ENCODE measurements at places on chromosomes 12 and 14. TPM values are rescaled to one million over a fixed set of nuclear protein-coding genes. Genes with fewer than 3 reads are reported as not detected.

Gene PRH2
- total RNA-seq, result not detected

DNA sequence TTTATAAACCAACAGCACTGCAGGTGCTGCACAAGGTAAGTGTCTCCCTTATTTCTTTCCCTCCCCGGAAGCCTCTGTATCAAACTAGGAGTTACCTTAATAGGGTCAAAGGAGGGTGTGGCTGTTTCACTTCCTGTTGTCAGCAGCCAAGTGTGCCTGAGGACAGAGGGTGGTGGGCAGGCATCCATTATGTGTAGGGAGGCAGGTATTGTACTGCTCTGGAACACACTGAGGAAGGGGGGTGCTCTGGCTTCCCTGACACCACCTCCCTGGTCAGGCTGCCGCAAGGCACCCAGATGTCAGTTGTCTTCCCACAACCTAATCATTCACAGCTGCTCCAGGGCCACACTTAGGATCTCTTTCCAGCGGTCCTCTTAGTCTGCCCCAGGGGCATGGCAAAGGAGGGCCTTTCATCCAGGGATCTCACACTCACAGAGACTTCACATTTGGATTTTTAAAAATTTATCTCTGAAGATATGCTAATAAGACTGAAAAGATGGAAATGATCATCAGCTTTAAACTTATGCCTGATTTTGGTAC, 132.0 kb upstream of the ARHGAP5 start:
- H3K36me3 ChIP-seq, result no peaks in the 10 kb centered on the region
- H3K4me1 ChIP-seq, result no peaks in the 10 kb centered on the region
- H3K27ac ChIP-seq, result no peak overlapping the region
- H3K27me3 ChIP-seq, result no peaks in the 10 kb centered on the region

DNA sequence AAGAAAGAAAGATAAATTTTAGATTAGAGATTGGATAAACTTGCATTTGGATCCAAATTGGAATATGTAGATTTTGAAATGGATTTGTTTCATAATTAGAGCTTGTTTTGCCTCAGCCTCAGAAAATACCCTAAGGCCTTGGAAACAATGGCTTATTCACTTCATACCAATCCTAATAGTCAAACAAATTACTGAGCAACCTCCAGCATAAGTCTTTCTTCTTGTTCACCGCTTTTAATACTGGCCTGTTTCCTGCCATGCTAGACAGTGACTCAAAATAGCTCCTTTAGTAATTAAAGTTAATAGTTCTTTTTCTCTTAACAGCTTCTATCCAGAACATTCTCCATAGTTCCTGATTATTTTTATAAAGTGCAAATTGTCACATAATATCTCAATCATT, 110.9 kb upstream of the DNM1L start:
- H3K27ac ChIP-seq, result no peak overlapping the region
- H3K4me1 ChIP-seq, result peaks cover 5% of the 10 kb centered on the region
- H3K4me3 ChIP-seq, result no peak overlapping the region
- H3K27me3 ChIP-seq, result no peaks in the 10 kb centered on the region

DNA sequence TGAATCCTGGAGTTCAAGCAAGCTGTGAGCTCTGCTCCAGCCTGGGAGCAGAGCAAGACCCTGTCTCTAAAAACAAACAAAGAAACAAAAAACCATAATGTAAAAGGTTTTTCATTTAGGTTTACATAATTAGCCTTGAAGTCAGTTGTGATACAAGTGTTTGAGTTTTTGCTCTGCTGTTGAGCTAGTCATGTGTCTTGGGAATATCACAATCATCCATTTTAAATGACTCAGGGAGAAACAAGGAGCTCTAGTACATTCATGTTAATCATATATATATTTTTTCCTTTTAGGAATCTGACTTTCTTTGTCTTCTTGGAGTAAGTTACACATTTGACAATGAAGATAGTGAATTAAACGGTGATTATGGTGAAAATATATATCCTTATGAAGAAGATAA, 12.9 kb downstream of the MIA2 start:
- no peaks in the 10 kb centered on the region for H3K36me3 ChIP-seq
- H3K4me1 ChIP-seq, result no peaks in the 10 kb centered on the region
- no peak overlapping the region for H3K27ac ChIP-seq
- no peaks in the 10 kb centered on the region for H3K27me3 ChIP-seq

- no peak overlapping the region for H3K4me3 ChIP-seq
- H3K36me3 ChIP-seq, result no peaks in the 10 kb centered on the region
- H3K27ac ChIP-seq, result no peak overlapping the region
Observed at GRCh38 chr14:79467835-79468234, 743.5 kb downstream of the DIO2 start.

DNA sequence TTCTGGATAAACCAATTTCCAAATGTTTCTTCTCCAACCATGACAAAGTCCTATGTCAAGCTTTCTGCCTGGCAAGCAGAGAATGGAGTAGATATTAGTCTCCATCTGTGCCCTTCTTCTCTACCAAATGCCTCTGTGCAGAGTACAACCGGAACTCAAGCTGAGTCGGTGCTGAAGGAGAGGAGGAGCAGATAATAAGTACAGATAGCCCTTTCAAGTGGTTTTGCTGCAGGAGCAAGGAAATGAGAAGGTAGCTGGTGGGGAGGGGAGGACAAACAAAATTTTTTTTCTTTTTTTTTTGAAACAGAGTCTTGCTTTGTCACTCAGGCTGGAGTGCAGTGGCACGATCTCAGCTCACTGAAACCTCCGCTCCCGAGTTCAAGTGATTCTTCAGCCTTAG, 14.2 kb upstream of the HELB start:
- H3K36me3 ChIP-seq, result no peaks in the 10 kb centered on the region
- no peak for DNase-seq
- H3K27ac ChIP-seq, result no peak overlapping the region

DNA sequence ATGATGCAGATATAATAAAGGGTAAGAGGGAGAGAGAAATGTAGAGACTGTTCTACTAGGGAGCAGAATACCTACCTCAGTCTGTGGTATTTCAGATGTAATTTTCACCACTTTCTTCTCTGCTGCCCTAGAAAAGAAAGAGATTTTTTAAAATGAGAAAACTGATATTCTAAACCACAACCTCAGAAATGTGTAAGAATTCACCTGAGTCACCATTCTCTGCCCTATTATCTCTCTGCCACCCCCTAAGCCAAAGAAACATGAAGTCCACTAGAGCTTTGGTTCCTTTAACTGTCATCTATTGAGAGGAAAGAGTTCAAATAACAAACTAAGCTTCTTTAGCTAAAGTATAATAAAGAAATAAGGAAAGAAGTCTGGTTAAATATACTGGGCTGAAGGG, 21.6 kb downstream of the SARNP start:
- DNase-seq, result no peak
- H3K4me1 ChIP-seq, result no peaks in the 10 kb centered on the region
- peaks cover 6% of the 10 kb centered on the region for H3K36me3 ChIP-seq
- no peaks in the 10 kb centered on the region for H3K27me3 ChIP-seq

Gene CRACR2A
- 5.0 TPM for total RNA-seq

Gene KRT82
- total RNA-seq, result not detected

Gene SMIM41
- not detected for total RNA-seq

GRCh38 chr12:89427508-89428156, 75.3 kb upstream of the DUSP6 start:
- DNase-seq, result no peak
- no peak overlapping the region for H3K27ac ChIP-seq
- no peaks in the 10 kb centered on the region for H3K4me1 ChIP-seq
- H3K4me3 ChIP-seq, result no peak overlapping the region
- no peaks in the 10 kb centered on the region for H3K27me3 ChIP-seq
- H3K36me3 ChIP-seq, result no peaks in the 10 kb centered on the region

Gene C14orf132
- 39.1 TPM for total RNA-seq

- no peak overlapping the region for H3K27ac ChIP-seq
- H3K4me3 ChIP-seq, result no peak overlapping the region
- H3K4me1 ChIP-seq, result peaks cover 4% of the 10 kb centered on the region
- no peak for DNase-seq
Observed at GRCh38 chr12:44367916-44368315, 508.2 kb downstream of the NELL2 start.

Gene NGB
- not detected for total RNA-seq
